ENCODE measurements at places on chromosomes 6 and 20. TPM values are rescaled to one million over a fixed set of nuclear protein-coding genes. Genes with fewer than 3 reads are reported as not detected.

The SCUBE3 gene
- total RNA-seq = 0.44 TPM

The NRSN1 gene
- not detected for total RNA-seq

The AHI1 gene
- 20.4 TPM for total RNA-seq

The SALL4 gene
- 0.15 TPM for total RNA-seq

The C6orf58 gene
- total RNA-seq = not detected

The RHAG gene
- total RNA-seq = not detected

The PEX3 gene
- 28.1 TPM for total RNA-seq

The CST2 gene
- total RNA-seq = not detected

The COL9A1 gene
- not detected for total RNA-seq

The FAM83C gene
- not detected for total RNA-seq

All from smooth muscle cell of trachea (primary cell).